ENCODE measurements at places on chromosomes 16 and 17.

DNA sequence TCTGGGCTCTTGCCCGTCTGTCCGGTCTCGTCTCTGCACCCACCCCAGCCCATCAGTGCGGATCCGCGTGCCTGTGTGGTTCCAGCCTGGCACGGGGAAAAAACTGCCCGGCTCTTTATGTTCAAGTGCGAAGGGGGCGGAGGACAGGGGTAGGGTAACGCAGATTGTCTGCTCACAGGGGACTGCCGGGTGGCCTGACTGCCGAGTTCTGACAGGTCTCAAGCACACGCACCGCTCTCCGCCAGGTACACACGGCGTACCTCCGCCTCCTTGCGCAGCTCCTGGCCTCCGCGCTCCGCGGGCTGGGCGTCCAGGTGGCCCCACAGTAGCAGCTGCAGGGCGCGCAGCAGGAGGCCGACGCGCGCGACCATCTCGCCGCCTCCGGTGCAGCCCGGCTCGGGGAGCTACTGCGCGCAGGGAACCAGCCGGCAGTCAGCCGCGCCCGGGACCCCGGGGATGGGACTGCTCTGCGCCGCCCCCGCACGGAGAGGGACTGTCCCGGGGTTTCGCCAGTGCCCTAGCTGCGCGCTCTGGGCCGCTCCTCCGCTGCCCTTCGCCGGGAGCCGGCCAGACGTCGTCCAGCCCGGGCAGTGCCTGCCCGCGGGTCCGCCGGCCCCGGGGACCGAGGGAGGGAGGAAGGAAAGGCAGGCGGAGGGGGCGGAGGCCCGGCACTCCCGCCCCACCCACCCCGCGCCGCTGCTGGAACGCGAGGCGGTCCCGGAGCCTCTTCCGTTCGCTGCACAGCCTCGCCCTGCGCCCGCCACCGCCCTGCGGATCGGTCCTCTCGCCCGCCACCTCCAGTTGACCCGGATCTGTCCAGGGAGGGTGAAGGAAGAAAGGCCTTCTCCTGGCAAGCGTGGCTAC, at the start of gene MMP28:
MMP28 (minus strand) TSS at position 635 of the 864 bp plus-strand sequence; CDS start at position 371, 264 bp downstream.
- DNase-seq, result no peak

DNA sequence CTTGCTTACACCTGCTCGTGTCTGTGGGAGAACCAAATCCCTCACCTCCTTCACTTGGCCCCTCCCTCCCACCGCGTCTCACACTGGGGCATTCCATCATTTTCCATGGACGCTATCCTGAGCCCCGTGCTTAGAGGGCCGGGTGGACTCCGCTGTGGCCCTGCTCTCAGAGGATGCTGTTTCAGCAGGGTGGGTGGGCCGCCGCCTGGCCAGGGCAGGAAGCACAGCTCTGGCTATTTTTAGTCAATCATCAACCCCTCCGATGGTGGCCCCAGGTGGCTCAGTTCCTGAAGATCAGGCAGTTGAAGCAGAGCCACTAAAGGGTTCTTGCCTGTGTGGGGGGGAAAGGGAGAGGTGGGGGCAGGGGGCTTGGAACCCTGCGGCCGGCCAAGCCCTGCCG, 230.3 kb downstream of the ENGASE start:
- no peak for DNase-seq

- DNase-seq, result no peak
These were observed 352.7 kb downstream of the CA10 start for GRCh38 chr17:51805765-51806164.

GRCh38 chr17:45952814-45953320, 46.2 kb upstream of the STH start:
- no peak for DNase-seq

DNA sequence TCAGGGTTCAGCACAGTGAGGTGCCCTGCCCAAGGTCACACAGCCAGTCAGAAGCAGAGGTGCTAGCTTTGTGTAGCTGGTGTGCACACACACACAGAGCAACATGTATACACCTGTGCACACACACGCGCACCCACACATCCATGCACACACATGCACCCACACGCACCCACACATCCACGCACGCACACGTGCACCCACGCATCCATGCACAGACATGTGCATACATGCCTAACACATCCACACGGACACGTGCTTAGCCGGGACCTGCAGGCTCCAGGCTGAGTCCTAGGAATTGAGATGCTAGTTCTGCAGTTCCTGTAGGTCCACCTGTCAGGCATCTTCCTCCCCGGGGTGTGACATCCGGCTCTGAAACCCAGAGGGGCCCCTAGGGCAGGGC, 13.0 kb upstream of the DPEP1 start:
- no peak for DNase-seq

DNA sequence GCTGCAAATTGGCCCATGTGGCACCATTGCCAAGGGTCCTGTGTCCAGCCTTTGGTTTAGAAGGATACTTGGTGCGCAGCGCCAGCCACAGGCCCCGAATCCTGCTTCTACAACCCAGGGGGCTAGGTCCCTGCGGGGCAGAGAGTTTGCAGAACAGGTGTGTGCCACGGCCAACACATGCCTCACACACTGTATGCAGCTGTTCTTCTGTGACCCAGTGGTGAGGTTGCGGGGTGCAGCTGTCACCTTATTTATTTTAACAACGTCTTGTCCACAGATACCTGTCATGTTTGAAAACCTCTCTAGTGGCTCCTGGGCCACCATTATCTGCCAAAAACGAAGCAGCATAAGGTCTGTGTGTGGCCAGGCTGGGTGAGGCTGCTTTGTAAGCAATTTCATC, 11.6 kb downstream of the CBFA2T3 start:
- no peak for DNase-seq

- no peak for DNase-seq
These were observed 21.6 kb upstream of the NCBP3 start for GRCh38 chr17:3867606-3868005.

DNA sequence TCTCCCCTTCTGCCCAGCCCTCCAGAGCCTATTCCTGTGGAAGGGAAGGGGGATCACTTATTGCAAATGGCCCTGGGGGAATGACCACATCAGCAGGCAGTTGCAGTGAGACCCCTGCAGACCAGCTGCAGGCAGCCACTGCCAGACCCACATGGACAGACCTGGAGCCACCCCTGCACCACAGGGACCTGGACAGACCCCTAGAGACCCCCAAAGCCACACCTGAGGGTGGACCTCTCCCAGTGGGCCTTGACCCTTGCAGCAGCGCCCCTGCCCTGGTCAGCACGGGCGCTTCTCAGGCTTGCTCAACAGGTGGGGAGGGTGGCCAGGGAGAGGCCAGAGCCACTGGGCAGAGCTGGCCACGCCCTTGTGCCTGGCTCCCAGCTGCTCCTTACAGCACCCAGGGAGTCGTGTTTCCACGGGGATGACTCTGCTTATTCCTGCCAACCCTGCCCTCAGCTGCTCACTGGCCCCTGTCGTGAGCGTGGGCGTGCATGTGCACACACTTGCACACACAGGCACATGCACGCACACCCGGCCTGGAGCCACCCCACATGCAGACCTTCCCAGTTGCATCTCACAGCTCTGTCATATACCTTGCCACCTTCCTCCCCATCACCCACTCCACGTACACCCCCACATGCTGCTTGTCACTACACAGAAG, 1.3 kb upstream of the SCN4A start:
- no peak for DNase-seq
